Hematopoietic multipotent progenitor cell treated with erythropoietin and hydrocortisone succinate and interleukin-3 and kit ligand, for 4 days (in vitro differentiated cells): ENCODE measurements at places on chromosomes 2 and 18.

- no peak for DNase-seq
These were observed 537.5 kb upstream of the FSIP2 start for GRCh38 chr2:185201063-185201462.

- DNase-seq = no peak
These were observed 28.4 kb downstream of the IMPA2 start for GRCh38 chr18:12009581-12010140.

GRCh38 chr2:138621139-138621538 lies 119.6 kb downstream of the SPOPL start:
- no peak for DNase-seq

DNA sequence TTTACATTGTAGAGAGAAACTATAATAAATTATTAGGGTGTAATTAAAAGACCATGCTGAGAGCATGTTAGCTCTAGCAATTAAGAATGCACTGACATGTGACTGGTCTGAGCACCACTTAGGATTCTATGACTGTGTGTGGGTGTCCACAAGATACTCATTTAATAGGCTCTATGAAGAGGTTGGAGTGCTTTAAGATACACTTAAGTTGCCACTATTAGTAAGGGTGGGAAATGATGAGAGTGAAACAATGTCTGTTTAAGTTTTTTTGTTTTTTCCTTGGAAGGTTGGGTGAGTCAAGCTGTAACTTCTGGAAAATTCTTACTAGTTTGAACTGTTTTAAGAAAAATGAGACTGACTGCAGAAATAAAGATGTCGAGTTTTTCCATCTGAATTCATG lies 1.8 kb upstream of the FAP start:
- no peak for DNase-seq

GRCh38 chr2:160407393-160408172 lies 86.0 kb downstream of the RBMS1 start:
- peak; percentile 78 for DNase-seq
